ENCODE measurements at places on chromosomes 2 and 18.

GRCh38 chr2:146363731-146364130 lies 1481.1 kb upstream of the ACVR2A start:
- DNase-seq: no peak

GRCh38 chr2:238567996-238568395 lies 141.3 kb downstream of the ASB1 start:
- no peak for DNase-seq

DNA sequence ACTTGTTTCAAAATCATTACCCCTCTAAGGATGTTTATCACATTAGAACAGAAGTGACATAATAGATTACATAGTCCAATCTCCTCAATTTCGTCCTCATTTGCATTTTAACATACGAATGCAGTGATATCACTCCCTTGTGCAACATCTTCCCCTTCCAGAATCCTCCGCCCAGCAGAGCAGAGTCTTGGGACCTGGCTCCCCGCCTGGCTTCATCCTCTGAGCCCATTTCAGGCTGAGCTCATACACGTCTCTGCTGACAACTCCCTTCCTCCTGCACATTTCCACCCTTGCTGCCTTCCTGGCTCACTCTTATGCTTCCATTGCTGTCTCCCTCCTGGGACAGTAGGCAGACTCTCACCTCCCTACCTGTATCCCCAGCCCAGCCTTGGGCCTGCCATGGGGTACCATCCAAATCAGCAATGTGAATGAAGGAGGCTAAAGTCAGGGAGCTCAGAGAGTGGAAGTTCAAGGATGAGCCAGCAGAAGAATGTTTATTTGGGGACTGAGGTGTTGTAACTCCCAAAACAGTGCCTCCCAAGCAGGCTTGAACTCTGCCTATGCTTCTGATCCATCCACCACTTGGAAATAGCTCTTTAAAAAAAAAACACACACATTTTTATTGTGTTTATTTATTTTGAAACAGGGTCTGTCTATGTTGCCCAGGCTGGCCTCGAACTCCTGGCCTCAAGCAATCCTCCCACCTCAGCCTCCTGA lies 165.2 kb downstream of the TMEM200C start:
- DNase-seq: no peak

DNA sequence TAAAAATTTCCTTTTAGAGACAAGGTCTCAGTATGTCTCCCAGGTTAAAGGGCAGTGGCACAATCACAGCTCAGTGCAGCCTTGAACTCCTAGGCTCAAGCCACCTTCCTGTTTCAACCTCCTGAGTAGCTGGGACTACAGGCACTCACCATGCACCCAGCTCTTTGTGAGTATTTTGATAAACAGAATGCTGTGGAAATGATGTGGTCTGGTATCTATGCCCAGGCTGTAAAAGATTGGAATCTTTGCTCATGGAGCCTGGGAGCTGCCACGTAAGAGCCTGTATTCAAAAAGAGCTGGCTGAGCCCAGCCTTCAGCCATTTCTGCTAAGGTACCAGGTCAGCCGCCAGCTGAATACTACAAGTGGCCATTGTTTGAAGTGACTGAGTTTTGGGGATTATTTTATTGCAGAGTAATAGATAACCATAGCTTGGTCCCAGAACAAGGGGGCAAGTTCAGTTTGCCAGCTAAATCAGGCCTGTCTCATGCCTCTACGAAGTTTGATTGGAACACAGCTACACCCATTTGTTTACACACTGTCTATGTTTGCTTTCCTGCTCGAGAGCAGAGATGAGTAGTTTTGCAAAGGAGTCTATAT lies 21.3 kb upstream of the ARL5A start:
- DNase-seq: no peak

DNA sequence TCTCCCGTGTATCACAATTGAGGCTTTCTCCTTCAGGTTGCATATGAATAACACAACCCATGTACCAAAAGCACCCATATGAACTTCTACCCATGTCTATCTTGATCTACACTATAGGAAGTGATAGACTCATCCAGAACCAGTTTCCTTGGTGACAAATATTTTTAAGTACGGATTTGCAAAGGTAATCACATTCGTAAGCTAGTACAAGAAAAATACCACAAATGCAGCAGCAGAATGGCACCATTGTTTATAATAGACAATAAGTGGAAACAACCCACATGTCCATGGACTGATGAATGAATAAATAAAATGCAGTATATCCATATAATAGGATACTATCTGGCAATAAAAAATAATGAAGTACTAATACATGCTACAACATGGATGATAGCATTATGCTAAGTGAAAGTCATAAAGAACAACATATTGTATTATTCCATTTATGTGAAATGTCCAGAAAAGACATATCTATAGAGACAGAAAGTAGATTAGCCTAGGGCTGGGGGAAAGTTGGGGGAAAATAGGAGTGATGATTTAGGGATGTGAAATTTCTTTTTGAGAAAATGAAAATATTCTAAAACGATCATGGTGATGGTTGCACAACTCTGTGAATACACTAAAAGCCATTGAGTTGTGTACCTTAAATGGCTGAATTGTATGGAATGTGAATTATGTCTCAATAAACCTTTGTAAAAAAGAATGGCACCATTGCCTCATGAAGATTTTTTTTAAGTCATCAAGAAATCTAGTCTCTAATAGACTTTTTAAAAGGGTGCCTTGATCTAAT lies 3.4 kb upstream of the CCDC88A start:
- no peak for DNase-seq

DNA sequence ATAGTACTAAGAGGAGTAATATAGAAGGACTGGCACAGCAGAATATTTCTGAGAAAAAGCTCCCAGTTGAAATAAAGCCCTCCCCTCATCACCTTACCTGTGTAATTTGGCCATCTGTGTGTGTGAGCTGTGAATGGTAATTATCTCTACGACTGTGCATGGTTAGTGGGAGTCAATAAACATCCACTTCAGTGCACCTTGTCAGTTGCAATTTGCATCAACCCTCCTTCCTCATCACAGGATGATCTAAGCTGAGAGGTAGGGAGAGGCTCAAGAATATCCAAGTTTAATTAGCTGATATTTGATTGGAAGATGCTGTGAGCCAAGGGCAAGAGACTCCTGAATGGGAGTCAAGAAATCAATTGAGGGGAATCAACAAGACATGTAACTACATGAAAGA lies 694.9 kb upstream of the KLHL29 start:
- DNase-seq: no peak

- no peak for DNase-seq
Observed at GRCh38 chr2:133407341-133407740, 160.9 kb downstream of the NCKAP5 start.

- no peak for DNase-seq
Observed at GRCh38 chr18:36828157-36828629, 609 bp downstream of the TPGS2 start.

GRCh38 chr18:2905854-2906703 lies 59.3 kb downstream of the EMILIN2 start:
- DNase-seq: no peak

DNA sequence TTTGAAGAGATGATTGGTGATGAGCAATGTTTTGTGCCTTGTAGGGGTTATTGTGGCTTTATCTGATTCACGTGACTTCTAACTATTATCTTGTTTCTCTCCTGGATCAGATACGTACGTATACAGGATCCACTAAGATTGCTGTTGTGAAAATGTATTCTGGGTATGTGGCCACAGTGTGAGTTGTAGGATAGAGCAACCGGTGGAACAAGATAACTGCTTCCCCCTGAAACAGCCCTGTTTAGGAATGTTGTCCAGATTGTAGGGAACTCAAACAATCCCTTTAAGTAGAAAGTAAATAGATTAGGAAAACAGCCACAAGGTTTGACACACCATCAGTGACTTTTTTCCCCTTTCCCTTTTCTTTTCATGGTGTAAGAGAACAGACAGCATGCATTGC lies 22.3 kb upstream of the MBOAT2 start:
- no peak for DNase-seq

GRCh38 chr2:63627866-63628265 lies 39.1 kb downstream of the MDH1 start:
- no peak for DNase-seq

DNA sequence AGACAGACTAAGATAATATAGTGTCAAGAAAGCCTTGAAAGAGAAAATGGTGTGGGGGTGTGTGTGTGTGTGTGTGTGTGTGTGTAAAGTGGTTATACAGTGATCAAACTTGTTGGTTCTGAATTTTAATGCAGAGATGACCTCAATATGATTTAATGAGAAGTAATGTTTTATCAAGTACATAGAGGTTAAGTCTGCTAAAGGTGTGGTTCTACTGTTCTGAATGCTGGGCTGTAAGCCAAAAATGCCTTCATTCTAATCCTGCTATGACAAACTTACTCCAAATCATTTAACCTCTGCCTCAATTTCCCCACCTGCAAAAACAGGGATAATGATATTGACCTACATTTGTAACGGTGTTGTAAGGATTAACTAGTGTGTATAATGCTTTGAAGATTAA lies 87.9 kb downstream of the WDPCP start:
- no peak for DNase-seq

DNA sequence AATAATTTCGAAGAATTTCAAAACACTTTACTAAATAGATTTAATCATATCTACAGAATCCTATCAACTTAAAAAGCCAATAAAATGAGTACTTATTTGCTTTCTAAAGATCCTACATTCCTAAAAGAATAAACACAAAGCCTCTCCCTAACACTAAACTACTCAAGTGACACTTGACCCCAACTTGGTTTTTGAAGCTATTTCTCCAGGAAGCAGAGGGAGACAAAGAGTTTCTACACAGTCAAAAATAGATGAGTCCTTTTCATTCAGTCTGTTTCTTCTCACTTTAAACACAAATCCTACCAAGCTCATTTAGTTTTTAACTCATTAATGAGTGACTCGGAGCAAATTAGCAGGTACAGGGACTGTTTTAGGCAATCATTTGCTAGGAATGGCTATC lies 2.1 kb downstream of the ATL2 start:
- no peak for DNase-seq

DNA sequence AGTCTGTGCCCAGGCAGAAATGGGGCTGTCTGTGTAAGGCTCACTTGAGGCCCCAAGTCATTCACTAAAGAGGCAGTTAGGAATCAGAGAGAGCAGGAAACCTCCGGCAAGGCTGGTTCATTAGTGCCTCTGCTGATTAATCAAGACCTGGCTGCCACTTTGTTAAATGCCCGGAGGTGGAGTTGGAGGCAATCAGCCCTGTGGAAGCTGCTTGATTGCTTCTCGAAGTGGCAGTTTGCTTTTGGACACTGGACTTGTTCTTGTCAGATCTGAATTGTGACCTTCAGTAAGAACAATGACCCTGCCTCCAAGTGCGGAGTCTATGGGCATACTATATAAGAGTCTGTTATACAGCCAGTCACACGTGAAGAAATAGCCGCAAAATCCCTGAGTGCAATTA lies 183.9 kb upstream of the LINC00305 start:
- no peak for DNase-seq

GRCh38 chr2:33337385-33337960 lies 139.0 kb upstream of the RASGRP3 start:
- DNase-seq: no peak

GRCh38 chr2:35858216-35858615 lies 497.4 kb upstream of the CRIM1 start:
- no peak for DNase-seq

GRCh38 chr2:160432633-160433032 lies 61.0 kb downstream of the RBMS1 start:
- no peak for DNase-seq

DNA sequence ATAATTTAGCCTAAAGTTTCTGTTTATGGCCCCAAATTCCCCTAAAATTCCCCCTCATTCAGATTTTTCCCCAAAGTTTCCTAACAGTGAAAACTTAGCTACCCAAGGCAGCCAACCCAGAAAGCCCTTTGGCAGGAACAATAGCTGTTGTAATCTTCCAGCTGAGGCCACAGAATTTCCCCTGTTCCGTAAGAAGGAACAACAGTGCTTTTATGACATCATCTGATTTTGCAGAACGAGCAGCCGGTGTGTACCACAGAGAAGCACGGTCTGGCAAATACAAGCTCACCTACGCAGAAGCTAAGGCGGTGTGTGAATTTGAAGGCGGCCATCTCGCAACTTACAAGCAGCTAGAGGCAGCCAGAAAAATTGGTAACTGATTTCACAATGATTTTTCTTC lies 6.3 kb downstream of the TNFAIP6 start:
- no peak for DNase-seq

Data from amniotic stem cell (primary cell).